CD4-positive, alpha-beta memory T cell (primary cell): ENCODE measurements at places on chromosomes 1 and 21. TPM values are rescaled to one million over a fixed set of nuclear protein-coding genes. Genes with fewer than 3 reads are reported as not detected.
A peak's percentile ranks its signal among the peaks of the same experiment; 100 is the strongest.

GRCh38 chr1:166814611-166815010, 24.7 kb upstream of the POGK start:
- no peak for DNase-seq

DNA sequence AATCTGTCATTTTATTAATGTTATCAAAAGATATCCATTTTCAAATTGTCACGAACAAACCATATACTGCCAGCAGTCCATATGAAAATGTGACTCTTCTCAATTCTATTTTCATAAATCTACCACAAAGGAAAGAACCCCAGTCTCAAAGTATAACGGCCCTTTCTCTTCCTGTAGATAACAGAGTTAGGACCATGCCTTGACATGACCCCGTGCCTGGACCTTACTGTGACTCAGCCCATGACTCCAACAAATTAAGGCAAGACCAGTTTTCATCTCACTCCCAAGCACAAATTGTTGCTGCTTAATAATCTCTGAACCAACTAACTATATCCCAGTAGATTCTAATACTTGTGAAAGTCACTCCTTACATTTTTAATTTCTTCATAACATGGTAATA, 124.4 kb upstream of the NFIA start:
- DNase-seq = no peak

DNA sequence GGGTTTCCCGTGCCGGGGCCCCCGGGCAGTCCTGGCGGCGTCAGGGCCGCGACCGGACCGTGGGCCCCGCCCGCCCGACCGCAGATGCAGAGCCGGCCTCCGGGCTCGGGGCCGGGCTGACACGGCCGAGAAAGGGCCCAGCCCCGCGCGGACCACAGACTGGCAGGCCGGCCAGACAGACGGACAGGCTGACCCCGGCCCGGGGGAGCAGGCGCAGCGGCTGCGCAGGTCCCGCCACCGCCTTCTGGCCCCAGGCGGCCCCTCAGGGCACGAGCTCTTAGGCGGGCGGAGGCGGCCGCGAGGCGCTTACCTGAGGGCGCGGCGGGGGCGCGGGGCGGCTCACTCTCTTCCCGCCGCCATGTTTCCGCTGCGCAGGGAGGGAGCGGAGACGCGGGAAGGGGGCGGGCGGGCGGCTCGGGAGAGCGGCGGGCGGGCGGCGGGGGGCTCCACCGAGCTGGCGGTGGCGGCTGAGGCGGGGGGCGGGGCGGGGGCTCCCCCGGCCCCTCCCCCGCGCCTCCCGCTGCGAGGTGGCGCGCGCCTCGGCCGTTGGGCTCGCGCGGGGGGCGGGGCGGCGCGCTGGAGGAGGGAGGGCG, at the start of gene SCMH1:
Gene SCMH1, minus strand, starts transcription at position 558 of the 593 bp plus-strand sequence. CDS start 56,173 bp downstream, outside the sequence.
- peak; percentile 56 for DNase-seq

GRCh38 chr1:41367288-41367642, 6.0 kb downstream of the FOXO6 start:
- no peak for DNase-seq

GRCh38 chr1:152458384-152459185, 44.5 kb upstream of the CRNN start:
- DNase-seq = peak; percentile 83

DNA sequence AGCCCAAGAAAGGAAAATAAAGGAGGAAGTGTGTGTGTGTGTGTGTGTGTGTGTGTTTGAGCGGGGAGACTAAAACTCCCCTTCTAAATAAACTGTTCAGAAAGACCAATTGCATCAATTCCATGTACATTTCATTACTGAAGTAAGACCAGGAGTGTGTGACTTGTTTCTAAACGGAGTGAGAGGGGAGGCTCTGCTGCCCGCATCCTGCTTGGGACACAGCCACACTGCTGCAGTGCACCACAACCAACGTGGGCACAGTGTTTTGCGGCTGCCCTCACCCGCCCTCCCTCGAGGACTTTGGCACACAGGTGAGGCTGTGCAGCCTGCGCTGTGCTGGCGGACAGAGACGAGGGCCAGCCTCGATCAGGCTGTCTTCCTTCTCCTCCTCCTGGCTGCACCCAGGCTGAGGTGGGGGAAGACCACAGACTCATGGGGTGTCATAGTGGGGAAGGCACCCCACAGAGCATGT, 31.0 kb upstream of the H6PD start:
- peak; percentile 22 for DNase-seq

FAM131C gene
- polyA plus RNA-seq = 0.11 TPM

CADM3 gene
- polyA plus RNA-seq = not detected
